ENCODE measurements at places on chromosomes 5 and 9.
A peak's percentile ranks its signal among the peaks of the same experiment; 100 is the strongest.

- no peak for DNase-seq
Measured at GRCh38 chr9:134653259-134654009, 11.8 kb downstream of the COL5A1 start.

DNA sequence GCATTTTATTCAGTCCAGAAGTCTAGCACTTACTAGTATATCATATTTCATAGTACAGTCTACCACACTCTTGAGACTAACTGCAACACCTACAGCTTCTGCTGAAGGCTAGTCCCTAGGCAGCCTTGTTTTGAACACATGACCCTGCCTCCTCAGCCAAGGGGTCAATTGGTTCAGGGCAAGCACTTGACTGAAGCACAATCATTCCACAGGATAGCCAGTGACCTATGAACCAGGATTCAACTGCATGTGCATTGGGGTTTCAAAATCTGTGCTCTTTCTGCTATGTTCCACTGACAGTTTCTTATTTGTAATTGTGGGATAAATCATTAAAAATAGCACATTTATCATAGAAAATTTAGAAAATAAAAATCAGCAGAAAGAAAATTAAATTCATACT is 186.8 kb downstream of the TMEM161B start:
- no peak for DNase-seq

- no peak for DNase-seq
Measured at GRCh38 chr9:131791542-131792254, 51.8 kb upstream of the RAPGEF1 start.

- no peak for DNase-seq
Measured at GRCh38 chr9:132237481-132237880, 75.6 kb downstream of the NTNG2 start.

- DNase-seq = no peak
Measured at GRCh38 chr5:120270498-120270897, 193.6 kb upstream of the PRR16 start.

GRCh38 chr5:120886351-120886860 is 422.3 kb downstream of the PRR16 start:
- no peak for DNase-seq

DNA sequence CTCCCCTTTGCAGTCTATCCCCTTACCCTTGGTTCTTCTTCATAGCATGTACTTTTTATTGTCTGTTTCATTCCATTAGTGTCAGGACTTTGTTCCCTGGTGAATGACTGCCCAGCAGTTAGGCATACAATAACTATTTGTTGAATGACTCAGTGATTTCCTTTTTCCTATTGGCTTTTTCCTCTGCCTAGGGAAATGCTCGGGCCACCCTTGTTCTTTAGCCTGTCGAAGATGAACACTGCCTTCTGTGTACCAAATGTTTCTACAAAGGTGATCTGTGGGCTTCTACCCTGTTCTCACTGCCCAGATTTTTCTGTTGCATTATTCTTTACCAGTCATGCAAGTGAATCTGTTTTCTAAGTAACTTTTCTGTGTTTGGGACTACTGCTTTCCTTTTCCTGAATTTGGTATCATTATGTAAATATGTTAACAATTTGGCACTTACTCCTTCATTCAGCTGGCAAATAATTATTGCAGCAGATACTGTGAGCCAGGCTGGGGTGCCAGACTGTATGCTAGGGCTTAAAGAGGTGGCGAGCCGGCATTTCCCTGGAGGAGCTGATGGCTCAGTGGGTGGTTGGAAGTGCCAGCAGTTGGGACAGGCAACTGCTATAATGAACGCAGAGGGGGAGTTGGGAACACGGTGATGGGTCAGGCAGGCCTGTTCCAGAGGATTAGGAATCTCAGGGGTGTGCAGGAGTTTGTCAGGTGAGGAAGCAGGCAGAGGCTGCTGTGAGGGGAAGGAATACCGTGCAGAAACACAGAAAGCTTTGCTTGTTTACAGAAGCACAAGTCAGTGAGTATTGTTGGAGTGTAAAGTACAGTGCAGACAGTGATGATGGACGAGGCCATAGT is 30.6 kb downstream of the KDM4C start:
- DNase-seq = no peak

- no peak for DNase-seq
Measured at GRCh38 chr5:33291216-33292000, 149.4 kb upstream of the TARS1 start.

DNA sequence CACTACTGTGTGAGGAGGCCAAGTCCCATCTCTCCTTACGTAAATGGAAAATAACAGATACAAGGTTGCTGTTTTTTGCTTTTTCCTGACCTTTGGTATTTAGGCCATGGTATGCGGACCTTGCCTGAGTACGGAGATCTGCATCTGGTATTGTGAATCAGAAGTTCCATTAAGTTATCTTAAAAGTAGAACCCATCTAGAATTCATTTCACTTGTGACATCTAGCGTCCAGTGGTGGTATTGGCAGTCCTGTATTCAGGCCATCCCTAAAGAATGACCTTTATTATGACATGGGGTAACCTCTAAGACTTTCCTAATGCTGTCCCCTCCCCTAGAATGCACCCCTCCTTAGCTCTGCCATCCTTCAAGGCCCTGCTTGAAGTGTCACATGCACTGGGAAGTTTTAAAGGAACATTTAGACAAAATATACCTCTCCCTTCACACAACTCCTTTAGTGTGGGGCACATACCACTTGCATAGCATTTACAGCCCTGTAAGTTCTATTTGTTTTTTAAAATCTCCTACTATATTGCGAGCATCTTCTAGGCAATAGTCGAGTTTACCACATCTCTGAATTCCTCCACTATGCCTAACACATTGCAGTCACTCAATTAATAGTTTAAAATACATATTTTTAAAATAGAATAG is 1.9 kb upstream of the SPDL1 start:
- peak; percentile 75 for DNase-seq

DNA sequence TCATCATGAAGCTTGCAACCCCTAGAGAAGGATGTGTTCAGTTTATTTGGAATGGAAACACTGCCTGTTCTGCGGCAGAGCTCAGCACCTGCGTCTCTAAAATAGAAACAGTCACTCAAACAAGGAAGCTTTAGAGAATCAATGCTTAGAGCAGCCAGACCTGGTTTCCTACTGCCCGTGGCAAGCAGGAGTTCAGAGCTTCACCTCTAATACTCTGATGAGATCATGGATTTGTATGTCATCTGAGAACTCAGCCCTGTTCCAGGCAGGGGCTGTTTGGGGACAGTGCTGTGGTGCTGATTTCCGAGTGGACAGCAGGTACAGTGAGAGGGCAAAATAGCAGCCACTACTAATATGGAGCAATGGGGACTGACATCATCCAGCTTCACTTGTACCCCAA is 236.0 kb upstream of the IRX1 start:
- DNase-seq = no peak

- DNase-seq = peak; percentile 94
Measured at GRCh38 chr9:37994639-37995347, 74.2 kb downstream of the SHB start.

GRCh38 chr5:8349855-8350254 is 480.9 kb downstream of the MTRR start:
- DNase-seq = no peak

DNA sequence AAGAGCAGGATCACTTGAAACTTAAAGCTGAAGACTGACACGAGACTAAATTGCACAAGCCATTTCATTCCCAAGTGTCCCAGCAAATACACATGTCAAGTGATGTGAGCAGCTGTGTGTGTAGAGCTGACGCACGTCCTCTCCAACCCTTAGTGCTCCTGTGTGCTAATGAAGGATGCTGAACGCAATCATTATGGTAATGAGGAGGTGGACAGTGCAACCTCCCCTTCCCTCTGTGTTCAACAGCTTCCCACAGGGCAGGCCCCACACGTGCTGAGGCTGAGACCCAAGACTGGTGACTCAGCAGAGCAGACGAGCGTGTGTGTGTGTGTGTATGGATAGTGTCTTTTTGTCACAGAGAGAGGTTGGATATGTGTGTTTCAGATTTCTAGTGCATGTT is 702.1 kb downstream of the SEMA5A start:
- DNase-seq = no peak

DNA sequence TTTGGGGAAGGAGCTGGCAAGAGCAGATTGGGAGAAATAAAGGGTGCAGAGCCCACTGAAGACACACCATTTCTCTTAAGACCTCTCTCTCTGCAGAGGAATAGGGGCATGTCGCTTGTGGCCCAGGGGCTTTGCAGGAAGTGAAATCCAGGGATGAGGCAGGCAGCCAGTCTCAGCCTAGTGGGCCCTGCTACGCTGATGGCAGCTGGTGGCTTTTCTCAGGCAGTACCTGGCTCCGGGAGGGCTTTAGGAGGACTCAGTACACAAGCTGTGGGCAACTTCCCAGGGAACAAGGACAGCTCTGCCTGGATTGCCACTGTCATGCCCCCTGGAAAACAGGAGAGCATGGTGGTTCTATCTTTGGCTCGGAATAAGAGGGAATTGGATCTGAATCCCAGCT is 76.2 kb upstream of the NEURL1B start:
- no peak for DNase-seq

GRCh38 chr9:79015951-79016350 is 555.8 kb upstream of the TLE4 start:
- no peak for DNase-seq

DNA sequence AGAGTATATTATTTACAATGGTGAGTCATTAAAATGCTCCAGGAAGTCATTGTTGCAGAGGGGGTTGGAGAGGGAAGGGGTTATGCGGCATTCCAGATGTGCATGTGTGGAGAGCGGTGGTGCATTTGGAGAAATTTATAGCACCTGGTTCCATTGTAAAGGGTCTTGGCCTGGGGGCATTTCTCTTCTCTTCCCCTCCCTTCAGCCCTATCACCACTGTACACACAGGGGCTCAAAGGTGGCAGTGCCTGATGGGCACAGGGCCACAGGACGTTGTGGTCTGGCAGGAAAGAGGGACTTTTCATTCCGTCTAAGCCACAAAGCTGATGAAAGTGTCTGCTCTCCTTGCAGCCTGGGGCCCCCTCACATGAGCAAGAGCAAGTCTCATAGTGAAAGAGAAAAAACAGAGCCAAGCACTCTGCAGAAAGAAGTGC is 442.4 kb upstream of the ZNF462 start:
- DNase-seq = no peak

GRCh38 chr5:168585119-168585856 is 6.1 kb upstream of the PANK3 start:
- DNase-seq = no peak

GRCh38 chr5:96838201-96839070 is 30.7 kb upstream of the ERAP1 start:
- DNase-seq = no peak

DNA sequence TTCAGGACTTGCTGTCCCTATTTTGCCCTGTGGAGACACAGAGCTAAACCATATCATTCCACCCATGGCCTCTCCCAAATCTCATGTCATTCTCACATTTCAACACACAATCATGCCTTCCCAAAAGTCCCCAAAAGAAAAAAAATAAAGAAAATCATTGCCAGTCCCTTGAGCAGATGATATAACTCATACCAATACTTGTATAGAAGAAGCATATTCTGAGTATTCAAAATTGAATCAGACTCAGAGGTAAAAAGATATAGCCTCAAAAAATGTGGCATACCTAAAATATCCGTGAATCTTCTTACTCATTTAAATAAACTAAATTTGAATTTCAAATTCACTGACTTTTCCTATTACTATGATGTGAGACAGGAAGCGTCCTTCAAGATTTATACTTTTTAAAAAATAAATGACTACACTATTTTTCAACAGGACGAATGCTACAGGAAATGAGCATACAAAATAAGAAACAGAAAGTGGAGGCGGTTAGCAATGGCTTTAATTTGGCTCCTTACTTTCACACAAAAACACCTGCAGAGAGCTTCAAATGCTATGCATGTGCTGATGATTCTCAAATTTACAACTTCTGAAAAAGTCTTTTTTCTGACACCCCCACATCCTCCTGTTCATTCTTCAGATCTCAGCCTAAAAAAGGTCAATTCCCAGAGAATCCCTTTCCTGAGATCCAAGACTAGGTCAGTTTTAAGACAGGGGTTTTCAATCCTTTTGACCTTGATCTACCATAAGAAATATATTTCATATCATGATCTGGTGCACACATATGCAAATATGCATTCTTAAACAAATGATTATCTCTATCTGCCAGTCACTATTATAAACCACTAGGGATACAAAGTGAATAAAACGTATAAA is 39.6 kb upstream of the DMXL1 start:
- DNase-seq = no peak

DNA sequence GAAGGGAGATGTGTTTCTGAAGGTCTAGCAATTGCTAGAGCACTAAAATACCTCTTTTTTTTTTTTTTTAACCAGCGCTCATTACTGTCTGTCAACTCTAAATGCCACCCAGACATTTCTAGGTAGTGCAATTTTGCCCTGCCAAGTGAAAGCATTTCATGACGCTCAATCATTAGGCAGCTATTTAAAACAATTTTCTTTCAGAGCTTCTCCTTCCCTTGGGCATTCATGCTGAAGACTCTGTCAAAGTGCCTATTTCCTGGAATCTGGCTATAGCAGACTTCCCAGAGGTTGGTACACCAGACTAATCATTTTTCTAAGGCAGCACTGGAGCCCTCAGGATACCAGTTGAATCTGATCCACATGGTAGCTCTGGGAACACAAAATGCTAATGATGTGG is 97.0 kb upstream of the ANKRD55 start:
- DNase-seq = no peak

DNA sequence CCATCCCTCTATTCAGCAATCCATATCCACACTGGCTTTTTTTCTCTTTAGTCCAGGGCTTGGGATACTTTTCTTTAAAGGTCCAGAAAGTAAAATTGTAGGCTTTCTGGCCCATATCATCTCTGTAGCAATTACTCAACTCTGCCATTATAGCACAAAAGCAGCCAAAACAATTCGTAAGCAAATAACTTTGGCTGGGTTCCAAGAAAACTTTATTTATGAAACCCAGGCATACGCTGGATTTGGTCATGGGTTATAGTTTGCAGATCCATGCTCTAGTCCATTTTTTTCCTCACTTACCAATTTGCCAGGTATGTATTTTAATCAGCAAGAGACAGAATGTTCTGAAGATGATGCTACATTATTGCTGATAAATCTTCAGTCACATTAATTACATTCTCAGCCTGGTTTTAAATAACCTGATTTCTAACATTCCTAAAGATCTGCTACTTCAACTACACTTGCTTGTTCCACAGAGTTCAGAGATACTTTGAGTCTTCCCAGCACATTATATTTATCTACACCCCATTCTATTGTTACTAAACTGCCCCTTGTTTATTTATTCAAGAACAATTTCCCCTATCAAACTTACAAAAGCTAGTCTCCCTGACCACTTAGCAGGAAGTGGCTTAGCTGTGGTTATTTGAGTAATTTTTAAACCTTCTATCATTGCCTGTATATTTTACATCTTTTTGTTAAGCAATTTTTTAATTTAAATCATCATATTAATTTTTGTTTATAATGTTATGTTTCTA is 161.0 kb downstream of the ISL1 start:
- DNase-seq = no peak

GRCh38 chr9:115756736-115757135 is 396.9 kb upstream of the PAPPA start:
- DNase-seq = no peak

GRCh38 chr5:89435347-89435746 is 552.4 kb upstream of the MEF2C start:
- DNase-seq = no peak

GRCh38 chr5:157109744-157110143 is 900 bp upstream of the HAVCR2 start:
- DNase-seq = peak; percentile 84

GRCh38 chr9:114149181-114149580 is 6.2 kb upstream of the COL27A1 start:
- DNase-seq = no peak

GRCh38 chr9:37283730-37284325 is 138.7 kb upstream of the GRHPR start:
- no peak for DNase-seq

GRCh38 chr5:131375351-131375750 is 111.5 kb downstream of the CDC42SE2 start:
- DNase-seq = no peak
